HepG2 (cell line): ENCODE measurements at places on chromosomes 12 and 14. TPM values are rescaled to one million over a fixed set of nuclear protein-coding genes. Genes with fewer than 3 reads are reported as not detected.

Gene TAS2R9
- total RNA-seq = 0.11 TPM in 1 of 2 replicates, not detected in the other

GRCh38 chr12:52049286-52049685, 2.0 kb upstream of the NR4A1 start:
- no peak for DNase-seq

- DNase-seq = no peak
Observed at GRCh38 chr14:104352493-104353220, 214.3 kb downstream of the KIF26A start.

DNA sequence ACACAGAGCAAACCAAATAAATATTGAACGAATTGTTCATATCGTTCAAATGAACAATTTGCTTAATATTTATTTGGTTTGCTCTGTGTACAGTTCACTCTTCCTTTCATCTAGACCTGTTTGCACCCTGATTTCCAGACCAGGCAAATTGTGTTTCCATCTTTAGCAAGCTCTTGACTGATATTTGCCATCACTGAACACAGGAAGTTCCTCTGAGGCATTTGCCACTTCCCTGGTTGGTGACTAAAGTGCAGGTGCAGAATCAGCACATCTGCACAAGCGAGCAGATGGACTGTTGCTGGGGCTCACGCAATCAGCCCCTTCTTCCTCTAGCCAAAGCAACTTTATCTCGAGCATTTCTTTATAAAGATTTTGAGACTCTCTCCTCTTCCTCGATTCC, 112.9 kb downstream of the DAAM1 start:
- peak; percentile 78 for DNase-seq
